ENCODE measurements at places on chromosomes 6 and 20. TPM values are rescaled to one million over a fixed set of nuclear protein-coding genes. Genes with fewer than 3 reads are reported as not detected.

WFDC10B gene
- total RNA-seq: not detected

DEFB124 gene
- total RNA-seq: not detected

HLA-DOA gene
- 9.8 TPM for total RNA-seq

SLC22A16 gene
- not detected for total RNA-seq

GPR6 gene
- total RNA-seq: not detected

UNC5CL gene
- total RNA-seq: 1.3 TPM

PBOV1 gene
- total RNA-seq: not detected

HLA-DQA1 gene
- 5.3 TPM for total RNA-seq

GRCh38 chr20:13915284-13915683 is 75.1 kb downstream of the SEL1L2 start:
- no peak for DNase-seq

GRCh38 chr20:32332614-32333013 is 25.5 kb upstream of the ASXL1 start:
- DNase-seq: no peak

DNA sequence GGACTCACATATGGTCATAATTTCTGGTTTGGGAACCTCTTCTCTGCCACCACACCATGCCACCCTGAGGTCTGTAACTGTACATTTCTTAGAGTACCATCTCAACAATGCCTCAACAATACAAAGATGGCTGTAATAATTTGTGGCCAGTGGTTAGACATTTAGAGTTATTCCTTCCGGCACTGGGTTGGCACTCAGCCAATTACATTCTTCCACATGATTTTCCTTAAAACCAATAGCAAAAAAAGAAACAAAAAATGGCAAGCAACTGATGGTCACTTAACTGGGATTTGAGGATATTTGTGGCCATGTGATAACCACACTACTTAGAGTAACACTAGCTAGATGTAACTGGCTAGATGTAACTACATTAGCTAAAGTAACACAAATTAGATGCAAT is 79.9 kb downstream of the SEL1L2 start:
- DNase-seq: no peak

GRCh38 chr6:4174042-4174441 is 38.7 kb upstream of the ECI2 start:
- DNase-seq: no peak

DNA sequence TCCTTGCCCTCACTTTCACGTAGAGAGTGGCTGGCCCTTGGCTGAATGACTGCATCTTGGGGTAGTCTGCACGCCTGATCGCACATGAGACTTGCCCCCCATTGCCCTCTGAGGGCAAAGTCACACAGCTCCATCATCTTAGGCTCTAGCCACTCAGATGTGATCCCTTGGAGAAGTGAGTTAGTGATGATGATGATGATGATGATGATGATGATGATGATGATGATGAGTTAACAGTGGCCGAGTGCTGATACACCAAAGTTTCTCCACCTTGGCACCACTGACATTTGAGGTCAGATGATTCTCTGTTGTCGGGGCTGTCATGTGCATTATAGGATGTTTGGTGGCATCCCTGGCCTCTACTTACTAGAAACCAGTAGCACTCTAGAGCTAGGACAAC is 84.0 kb downstream of the PREX1 start:
- DNase-seq: no peak

DNA sequence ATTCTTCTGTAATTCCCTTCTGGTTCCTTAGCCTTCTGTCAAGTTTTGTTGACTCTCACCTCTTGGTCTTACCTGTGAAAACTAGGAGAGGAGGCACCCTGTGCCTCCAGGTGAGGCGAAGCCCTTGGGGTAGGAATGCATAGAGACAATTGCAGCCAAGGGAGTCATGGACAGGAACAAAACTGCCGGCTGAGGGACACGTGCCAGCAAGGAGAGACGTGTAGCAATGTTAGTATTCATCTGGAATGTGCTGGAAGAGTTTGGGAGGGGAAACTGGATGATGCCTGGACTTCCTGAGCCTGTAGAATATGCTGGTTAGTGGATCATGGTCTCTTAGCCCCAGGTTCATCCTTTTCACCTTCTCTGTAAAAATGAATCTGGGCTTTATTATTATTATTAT is 3.9 kb upstream of the TIAM2 start:
- DNase-seq: no peak

DNA sequence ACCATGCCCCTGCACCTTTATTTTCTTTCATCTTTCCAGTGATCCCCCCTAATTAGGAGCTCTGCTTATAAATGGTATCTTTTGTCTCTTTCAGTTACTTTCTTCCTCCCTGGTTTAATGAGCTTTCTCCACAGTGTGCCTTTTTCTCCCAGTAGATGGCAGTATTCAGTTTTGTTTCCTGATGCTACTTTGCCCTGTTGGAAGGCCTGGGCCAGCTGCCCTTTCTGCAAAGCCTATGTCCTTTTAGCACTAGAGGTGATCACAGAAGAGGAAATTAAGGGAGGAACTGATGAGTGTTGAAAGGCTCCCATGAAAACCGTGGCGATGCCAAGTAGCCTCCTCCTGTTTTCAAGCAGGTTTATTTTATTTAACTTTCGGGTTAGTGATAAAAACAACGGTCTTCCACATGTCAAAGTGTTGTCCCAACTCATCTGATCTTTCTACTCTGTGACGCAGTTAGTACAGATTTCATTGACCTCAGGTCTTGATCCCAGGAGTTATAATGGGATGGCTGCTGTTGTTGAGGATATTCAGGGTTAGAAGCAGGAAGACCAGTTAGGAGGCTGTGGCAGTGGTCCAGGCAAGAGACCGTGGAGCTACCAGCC is 184.2 kb upstream of the BMP2 start:
- DNase-seq: no peak

DNA sequence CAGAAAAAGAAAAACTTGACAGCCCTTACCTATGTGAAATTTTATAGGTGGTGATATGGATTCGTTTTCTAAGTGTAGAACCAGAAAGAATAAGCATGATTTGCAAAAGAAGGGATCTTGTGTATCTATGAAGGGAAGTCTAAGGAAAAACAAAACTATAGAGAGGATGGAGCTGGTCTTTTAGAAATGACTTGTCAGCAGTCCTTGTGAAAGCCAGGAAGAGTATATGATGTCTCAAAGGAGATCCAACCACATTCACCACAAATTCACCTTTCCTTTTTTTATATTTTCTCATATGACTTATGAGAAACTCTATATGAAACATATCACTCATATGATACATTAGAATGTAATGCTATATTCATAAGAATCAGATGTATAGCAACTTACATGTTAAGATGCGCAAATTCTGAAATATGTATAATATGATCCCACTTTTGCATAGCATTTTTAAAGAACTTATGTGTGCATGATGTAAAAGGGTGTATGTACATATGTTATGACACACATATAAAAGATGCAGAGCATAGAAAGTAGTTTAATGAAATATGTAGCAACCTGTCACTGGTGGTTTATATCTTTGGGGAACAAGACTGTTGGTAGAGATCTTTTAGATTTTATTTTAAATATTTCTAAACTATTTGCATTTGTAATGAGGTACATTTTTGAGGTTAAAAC is 91.9 kb upstream of the NUP153 start:
- no peak for DNase-seq

- DNase-seq: peak; percentile 43
Measured at GRCh38 chr20:33859157-33859695, 48.1 kb downstream of the CHMP4B start.

All from activated naive CD8-positive, alpha-beta T cell treated with anti-CD3 and anti-CD28 coated beads for 36 hours (primary cell).